ENCODE measurements at places on chromosomes 5 and 9.

- no peak for DNase-seq
Measured at GRCh38 chr5:144915452-144915851, 744.8 kb downstream of the KCTD16 start.

DNA sequence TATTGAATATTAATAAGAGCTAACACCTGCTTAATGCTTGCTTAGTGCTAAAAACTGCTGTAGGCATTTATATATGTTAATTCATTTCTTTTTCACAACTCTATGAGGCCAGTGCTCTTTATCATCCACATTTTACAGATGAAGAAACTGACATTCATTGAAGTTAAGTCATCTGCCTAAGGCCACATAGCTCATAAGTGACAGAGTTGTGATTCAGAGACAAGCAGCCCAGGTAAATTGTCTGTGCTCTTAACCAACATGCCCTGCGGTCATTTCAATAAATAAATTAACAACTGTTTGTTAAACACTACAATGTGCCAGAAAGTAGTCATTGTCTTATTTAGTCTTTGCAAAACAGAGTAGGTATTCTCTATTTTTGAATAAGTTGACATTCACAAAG, 1354.4 kb upstream of the C9orf72 start:
- no peak for DNase-seq

- no peak for DNase-seq
Measured at GRCh38 chr9:10661994-10662393, 49.2 kb upstream of the PTPRD start.

DNA sequence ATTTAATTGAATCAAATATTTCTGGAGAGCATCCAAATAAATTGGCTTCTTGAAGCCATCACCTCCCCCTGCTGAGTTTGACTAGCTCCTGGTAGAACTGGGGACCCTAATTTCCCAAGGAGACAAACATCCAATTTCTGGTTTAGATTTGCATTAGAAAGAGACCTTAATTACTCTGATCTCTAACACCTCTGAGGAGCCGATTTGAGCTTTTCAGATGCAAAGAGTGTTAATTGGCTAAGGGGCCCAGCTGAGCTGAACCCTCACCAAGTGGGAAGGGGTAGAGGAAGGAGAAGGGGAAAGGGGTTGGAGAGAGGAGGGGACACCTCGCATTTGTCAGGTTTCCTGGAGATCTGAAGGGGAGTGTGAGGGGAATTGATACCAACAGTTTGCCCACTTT, 145.4 kb upstream of the SHB start:
- no peak for DNase-seq

GRCh38 chr9:117149996-117150395, 264.9 kb downstream of the ASTN2 start:
- no peak for DNase-seq

- no peak for DNase-seq
Measured at GRCh38 chr5:117235786-117236185, 661.2 kb upstream of the SEMA6A start.

Measured in forelimb muscle (tissue), 1 donor.